ENCODE measurements at places on chromosomes 1 and 21.

DNA sequence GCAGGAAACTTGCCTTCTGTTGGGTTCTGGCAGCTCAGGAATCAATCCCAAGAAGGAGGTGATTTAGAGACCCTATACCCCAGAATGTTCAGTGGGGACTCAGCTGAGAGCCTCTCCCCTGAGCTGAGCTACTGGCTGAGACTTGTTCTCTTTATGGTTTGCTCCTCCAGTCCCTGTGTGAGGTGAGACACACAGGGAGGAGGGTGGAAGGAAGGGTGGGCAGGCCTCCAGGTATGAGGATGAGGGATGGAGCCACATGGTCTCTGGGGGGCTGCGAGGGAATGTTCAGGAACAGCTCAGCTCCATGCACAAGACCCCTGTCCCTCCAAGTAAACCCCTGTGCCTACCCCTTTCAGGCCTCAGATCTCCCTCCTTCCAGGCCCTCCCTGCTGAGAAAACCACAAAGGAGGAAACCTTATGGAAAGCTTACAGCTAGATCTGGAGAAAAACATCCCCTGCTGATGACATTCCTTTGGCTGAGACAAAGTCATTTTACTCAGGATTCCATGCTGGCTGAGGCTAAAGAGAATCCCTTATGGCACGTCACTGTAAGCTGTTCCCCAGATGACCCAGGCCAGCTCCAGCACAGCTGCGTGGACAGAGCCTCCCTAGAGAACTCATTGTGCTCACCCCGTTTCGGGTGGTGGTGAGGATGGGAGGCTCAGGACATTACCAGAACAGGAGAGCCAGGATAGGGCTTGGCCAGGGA is 91.5 kb upstream of the IPO9 start:
- peak; percentile 40 for DNase-seq

GRCh38 chr1:206517784-206518183 is 10.5 kb downstream of the RASSF5 start:
- no peak for DNase-seq

DNA sequence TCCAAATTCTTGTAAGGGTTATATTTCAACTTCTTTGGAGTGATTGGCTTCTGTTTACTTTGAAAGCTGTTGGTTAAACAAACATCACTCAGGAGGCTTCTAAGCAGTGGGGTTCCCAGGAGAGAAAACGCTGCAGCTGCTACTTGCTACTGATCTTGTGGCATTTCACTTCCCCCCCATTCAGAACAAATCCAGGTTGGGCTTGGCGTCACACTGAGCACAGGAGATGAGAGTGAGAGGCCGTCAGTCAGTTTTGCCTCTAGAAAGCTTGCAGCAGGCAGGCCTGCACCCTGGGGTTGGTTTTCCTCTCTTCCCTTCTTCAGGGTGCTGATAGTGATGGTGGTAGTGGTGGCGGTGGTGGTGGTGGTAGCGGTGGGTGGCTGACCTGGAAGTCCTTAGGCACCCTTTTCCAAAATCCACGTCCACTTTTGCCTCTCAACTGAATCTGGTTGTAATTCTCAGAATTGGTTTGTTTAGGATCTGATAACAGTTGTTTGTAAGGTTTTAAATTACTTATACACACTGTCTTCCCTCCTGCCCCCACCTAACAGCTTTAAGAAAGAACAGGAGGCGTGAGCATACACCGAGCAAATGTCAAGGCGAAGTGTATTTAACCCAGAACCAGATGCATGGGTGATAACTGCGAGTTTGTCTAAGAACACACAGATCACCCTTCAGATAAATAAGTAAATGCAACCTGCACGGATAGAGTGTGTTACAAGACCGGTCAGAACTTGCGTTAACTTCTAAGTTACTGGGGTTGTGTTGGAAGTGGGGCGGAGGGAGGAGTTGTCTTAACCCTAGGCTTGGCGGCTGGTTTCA is 3.2 kb upstream of the PROX1 start:
- no peak for DNase-seq

- no peak for DNase-seq
Measured at GRCh38 chr1:186948535-186948934, 119.8 kb downstream of the PLA2G4A start.

GRCh38 chr21:44347911-44348451 is 5.4 kb upstream of the TRPM2 start:
- DNase-seq = no peak

GRCh38 chr1:209370241-209370995 is 213.1 kb upstream of the CAMK1G start:
- DNase-seq = no peak

GRCh38 chr1:225435957-225436392 is 8.1 kb upstream of the LBR start:
- DNase-seq = no peak

GRCh38 chr1:6991266-6991665 is 206.0 kb downstream of the CAMTA1 start:
- DNase-seq = no peak

- DNase-seq = peak; percentile 49
Measured at GRCh38 chr1:69824932-69825331, 257.2 kb downstream of the LRRC7 start.

GRCh38 chr1:41520951-41521752 is 36.7 kb upstream of the EDN2 start:
- DNase-seq = no peak

GRCh38 chr1:30930631-30931173 is 22.1 kb upstream of the SDC3 start:
- DNase-seq = no peak

DNA sequence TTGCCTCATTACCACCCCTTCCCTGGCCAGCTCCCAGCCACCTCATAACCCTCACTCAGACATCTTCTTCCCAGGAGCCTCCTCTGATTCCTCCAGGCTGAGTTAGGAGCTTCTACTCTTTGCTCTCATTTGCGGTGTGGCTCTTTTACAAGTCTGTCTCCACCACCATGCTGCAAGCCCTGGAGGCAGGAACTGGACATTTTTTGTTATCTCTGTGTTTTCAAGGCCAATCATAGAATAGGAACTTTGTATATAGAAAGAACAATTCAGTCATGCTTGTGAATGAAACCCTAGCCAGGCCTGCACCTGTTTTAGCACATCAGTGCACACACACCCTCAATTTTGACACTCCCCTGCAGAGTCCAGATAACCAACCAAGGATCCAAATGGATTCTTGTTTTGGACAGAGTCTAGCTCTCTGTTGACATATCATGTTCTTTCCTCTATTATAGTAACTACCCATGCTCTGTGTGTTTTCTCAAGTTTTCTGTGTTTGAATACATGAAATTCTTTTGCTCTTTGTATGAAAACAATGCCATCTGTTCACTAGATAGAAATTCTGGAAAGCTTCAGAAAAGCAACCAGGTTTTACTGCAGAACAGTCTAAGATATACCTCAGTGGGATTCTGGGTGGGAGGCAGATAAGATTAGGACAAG is 60.9 kb upstream of the ZNF648 start:
- DNase-seq = no peak

GRCh38 chr1:151867765-151868411 is 14.4 kb upstream of the THEM5 start:
- no peak for DNase-seq

DNA sequence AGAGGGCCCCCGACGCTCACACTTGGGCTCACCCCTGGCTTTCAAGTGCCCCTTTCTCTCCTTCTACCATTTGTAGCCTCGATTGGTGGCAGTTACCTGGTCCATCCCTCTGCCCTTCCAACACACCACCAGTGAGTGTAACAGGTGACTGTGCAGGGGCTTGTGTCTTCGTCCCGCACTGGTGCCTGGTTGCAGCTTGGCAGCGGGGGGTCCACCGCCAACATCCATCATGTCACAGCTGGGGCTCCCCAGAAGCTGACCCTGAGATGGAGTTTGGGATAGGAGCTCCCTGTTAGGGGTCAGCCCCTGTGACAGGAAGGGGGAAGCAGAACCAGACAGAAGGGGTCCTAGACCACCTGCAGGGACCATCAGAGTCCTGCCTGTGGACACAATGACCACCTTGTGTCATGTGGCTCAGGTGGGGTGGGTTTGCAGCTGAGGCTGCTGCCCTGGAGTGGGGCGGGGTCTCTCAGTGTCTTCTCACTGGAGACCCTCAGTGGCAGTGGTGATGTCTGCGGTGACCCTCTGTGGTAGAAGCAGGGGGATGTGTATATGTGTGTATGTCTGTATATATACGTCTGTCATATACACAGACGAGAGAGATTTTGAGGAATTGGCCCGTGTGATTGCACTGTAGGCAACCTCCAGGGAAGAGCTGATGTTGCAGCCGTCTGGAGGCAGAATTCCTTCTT is 3.6 kb upstream of the CALML6 start:
- no peak for DNase-seq

- DNase-seq = no peak
Measured at GRCh38 chr1:228108742-228109072, 392 bp downstream of the MRPL55 start.

GRCh38 chr1:179241530-179242097 is 12.1 kb upstream of the ABL2 start:
- no peak for DNase-seq

GRCh38 chr21:15096146-15096545 is 31.3 kb upstream of the NRIP1 start:
- no peak for DNase-seq

DNA sequence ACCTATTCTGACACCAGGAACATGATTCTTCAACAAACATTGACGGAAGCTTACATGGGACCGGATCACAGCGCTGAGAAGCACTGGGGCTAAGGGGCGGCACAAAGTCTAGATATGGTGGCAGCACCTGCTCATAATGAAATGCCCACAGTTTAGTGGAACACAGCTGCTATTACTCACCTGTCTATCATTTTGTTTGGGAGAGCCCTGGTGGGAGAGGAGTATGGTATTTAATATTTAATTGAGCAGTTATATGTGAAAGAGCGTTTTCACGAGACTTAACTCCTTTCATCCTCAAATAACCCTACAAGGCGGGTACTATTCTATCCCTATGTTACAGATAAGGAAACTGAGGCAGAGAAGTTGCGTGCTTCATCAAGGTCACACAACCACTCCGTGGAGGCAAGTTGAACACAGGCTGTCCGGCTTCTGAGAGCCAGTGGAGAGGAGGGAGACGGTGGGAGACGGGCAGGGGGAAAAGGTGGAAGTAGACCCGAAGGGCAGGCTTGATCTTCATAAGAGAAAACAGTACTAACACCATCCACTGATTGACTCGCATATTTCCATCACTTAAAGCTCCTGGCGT is 790 bp upstream of the TSNAX start:
- DNase-seq = no peak

- no peak for DNase-seq
Measured at GRCh38 chr1:26921126-26921539, 410 bp upstream of the NUDC start.

DNA sequence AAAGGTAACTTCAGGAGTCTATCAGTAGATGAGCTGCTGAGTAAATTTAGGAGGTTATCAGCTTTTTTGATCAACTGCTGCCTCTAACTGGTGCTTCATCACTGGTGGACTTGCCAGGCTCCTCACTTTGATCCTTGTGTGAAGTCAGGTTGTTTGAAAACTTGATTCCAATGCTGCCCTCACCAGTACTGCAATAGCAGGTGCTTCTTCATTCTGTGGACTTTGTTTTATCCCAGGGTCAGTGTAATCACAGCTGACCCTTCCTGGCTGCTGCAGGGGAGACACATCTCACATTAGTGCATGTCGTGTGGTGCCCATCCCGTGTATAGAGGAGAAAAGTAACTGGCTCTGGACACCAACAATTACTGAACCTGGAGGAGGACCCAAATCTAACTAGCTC is 20.0 kb upstream of the KIAA1614 start:
- DNase-seq = no peak

- no peak for DNase-seq
Measured at GRCh38 chr1:231639819-231640218, 13.2 kb downstream of the DISC1 start.

DNA sequence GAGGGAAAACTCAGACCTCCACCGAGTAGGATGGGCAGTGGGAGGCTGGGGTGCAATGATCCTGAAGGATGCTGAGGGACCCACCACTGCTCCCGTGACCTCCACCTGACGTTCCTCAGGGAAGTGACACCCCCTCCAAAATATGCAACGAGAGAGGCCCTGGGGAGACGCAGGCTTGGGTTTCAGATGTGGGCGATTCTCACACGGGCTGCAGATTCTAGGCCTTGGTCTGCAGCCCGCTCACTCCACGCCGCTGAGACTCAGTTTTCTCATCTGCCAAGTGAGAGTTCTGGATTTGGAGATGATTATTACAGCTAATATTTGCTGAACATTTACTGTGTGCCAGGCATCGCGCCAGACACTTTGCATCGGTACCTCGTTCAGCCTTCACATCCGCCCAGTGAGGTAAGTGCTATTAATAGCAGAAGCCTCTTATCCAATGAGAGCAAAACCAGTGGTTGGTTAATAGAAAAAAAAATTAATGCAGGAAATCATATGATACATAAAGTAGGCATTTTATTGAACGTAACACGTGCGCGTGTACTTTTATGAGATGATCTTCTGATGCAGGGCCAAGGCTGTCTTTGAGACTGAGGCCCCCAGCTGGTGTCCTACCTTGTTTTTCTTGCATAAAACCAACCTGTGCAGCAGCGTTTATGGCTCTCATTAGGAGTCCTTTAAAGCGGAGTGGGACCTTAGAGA is 102.0 kb upstream of the RUNX3 start:
- DNase-seq = no peak

GRCh38 chr21:43884861-43885417 is 19.9 kb downstream of the AGPAT3 start:
- DNase-seq = no peak

DNA sequence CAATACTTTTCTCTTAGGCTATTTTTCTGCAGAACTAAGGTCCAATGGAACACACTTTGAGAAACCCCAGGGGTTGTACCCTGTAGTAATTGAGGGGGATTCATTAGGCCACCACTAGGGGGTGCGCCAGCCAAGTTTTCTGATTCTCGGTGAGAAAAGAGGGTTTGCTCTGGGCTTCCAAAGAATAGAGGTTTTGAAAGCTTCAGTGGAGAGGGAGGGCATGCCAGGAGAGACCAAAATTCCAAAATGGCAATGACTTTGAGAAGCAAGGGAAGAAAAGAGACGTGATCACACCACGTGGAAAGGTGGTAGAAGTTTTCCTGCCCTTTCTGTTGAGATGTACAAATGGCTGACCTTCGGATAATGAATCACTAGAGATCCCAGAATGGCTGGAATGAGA is 323.3 kb downstream of the RPS6KC1 start:
- peak; percentile 39 for DNase-seq

DNA sequence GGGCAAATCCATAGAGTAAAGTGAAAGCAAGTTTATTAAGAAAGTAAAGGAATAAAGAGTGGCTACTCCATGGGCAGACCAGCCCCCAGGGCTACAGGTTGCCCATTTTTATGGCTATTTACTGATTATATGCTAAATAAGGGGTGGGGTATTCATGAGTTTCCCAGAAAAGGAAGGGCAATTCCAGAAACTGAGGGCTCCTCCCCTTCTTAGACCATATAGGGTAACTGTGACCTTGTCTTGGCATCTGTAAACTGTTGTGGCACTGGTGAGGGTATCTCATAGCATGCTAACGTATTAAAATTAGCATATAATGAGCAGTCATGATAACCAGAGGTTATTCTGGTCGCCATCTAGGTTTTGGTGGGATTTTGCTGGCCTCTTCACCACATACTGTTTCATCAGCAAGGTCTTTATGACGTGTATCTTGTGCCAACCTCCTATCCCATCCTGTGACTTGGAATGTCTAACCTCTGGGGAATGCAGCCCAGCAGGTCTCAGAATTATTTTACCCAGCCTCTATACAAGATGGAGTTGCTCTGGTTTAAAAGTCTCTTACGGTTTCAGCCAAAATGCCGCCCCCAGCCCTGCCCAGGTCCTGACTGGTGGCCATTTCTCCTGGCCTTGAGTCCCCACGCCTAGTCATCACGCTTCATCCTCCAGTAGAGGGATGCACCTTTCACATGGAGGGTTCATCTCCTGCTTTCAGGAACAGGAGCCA is 982 bp upstream of the TRIM17 start:
- DNase-seq = no peak
